Stimulated activated CD8-positive, alpha-beta memory T cell treated with anti-CD3 and anti-CD28 coated beads, Interleukin-15, amount 100 ng/mL, for 24 hours (primary cell): ENCODE measurements at places on chromosomes 3 and 15.

GRCh38 chr3:45994419-45995235 lies 997 bp downstream of the FYCO1 start:
- DNase-seq: no peak

DNA sequence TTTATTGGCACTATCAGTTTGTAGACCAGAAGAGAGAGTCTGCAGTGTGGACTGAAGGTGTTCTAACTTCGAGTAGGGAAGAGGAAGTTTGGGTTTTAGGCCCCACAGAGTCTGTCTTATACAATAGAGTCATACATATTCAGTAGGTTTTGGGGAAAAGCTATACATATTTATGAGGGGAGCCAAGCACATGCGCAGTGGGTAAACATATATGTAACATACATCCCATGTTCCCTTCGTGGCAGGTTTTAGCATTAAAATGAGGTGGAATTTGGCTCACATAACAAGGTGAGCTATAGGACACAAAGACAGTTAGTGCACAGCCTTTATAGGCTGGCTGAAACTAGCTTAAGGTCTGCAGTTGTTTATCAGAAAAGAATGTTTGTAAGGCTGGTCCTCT lies 4.9 kb downstream of the GALK2 start:
- DNase-seq: no peak

DNA sequence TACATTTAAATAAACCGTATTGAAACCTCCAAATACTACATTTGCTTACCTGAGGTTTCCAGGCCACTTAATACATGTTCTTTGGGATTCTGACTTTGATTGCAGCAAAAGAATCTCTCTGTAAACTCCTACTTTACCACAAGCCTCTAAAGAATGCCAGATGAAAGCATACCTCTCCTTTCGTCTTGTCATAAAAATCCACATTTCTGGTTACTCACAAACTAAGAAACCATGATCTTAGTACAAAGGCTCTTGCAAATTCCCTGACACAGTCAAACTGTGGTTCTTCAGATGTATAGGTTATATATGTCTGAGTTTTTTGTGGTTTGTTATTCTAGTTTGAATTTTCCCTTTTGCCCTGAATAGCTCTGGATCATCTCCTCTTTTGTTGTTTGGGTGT lies 188.4 kb downstream of the RAP2B start:
- no peak for DNase-seq

DNA sequence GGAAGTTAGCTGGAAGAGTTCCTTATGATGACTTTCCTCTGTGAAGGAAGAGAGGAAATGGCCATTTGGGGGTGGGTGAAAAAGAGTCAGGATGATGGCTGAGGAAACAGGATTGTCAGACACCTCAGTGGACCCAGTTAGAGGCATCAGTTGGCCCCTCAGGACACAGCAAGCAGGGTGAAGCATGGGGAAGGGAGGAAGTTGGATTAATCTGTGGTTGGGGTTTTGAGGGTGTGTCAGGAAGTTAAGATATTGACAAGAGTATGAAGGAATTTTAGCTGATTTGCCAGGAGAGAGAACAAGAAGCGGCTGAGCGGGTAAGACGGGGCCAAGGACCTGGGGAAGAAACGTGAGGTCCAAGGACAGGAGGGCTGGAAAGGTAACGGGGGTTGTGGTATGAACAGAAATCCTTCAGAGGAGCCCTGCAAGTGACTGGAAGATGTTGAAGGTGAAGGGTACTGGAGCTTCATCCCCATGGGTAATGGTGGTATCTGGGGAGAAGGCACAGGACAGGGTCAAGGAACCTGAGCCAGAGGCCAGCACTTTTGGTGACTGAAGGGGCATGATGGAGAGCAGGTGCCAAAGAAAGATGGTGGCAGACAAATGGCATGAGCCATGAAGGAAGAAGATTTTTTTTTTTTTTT lies 2.7 kb downstream of the UQCC5 start:
- no peak for DNase-seq

DNA sequence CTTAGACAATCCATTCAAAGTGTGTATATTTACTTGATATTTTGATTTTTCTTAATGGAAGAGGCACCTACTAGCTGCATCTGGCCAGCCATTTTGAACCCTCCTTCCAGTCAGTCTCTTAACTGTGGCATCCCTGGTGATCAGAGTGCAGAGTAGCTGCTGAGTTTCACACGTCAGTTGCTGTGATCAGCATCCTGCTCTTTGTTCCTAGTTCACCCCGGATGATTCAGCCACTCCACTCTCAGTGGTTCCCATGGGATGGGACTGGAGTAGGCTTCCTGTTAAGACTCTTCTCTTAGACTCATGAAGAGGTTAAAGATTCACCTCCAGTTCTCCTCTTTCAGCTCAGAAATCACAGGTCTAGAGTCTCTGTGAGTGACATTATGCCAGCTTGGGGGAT lies 75.8 kb downstream of the STXBP5L start:
- no peak for DNase-seq

DNA sequence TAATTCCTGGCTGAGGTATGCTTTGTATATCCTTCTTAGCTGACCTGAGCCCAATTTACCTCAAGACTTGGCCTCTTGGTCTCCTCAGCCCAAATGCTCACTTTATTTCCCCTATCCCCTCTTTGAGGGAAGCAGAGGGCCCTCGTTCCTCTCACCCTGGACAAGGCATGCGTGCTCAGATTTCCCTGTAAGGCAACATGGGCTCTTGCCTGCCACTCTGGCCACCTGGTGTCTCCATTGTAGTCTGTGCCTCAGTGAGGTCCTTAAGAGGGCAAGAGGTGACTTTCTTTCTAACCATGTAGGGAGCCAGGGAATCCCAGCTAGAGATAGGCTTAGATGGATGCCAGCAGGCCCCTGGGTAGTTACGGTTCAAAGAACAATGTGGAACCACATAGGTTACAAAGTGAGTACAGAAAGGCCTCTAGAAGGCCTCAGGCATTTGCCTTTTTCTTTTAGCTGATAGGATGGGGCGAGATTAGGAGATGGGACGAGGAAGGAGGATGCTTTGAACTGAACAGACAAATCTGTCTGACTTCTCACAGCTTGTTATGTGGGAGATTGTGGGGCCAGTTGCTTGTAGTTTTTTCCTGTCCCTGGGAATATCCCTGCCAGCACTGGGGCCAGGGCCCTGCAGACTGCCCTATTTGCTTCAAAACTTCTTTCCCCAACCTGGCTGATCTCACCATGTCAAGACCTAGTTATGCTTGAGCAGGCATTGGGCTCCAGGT lies 1.1 kb upstream of the INTS14 start:
- no peak for DNase-seq

GRCh38 chr3:35908366-35909232 lies 269.3 kb downstream of the ARPP21 start:
- DNase-seq: peak; percentile 7

DNA sequence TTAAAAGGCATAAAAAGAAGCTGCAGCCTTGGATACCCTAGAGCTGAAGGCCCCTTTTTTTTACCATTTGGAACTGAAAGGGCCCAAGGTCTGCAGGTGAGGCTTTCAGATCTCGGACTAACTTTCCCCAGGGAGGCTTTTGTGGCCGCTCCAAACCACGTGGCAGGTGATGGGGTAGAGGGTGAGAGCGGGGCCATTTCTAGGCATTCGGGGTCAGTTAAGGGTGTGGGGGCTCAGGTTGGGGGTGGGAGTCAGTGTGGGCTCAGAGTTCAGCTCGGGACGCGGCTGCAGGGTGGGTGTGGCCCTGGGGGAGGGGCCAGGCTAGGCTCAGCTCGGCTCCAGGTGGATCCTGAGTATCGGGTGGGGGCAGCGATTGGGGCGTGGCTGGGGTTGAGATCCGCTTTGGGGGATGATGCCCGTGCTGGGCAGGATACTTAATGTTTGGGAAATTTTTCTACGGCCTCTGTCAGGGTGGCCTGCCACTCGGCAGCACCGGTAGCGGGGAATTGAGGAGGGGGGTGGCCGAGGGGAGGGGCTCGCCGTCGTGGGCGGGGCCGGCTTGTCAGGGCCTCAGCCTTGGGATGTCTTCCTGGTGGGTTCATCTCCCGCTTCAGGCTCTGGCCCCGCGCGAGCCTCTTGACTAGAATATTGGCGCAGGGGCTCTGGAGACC lies 2.5 kb downstream of the KLF13 start:
- no peak for DNase-seq

DNA sequence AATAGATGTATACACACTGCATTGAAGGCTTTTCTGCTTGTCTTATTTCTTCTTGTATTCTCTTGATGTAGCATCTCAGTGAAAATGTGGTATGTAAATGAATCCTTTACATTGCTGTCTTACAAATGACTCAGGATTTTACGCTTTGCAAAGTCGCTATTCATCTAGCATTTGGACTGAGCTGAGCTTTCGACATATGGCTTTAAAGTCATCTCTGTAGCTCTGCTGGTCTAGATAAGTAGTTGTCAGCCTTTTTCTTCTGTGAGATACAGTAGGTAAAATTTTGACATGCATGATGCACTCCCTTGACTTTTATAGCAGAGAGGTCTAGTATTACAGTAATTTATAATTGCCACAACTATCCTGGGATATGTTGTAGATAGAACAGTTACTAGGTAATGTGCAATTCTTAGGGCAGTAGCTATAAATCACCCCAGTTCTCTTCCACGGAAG lies 16.8 kb downstream of the MEF2A start:
- no peak for DNase-seq

DNA sequence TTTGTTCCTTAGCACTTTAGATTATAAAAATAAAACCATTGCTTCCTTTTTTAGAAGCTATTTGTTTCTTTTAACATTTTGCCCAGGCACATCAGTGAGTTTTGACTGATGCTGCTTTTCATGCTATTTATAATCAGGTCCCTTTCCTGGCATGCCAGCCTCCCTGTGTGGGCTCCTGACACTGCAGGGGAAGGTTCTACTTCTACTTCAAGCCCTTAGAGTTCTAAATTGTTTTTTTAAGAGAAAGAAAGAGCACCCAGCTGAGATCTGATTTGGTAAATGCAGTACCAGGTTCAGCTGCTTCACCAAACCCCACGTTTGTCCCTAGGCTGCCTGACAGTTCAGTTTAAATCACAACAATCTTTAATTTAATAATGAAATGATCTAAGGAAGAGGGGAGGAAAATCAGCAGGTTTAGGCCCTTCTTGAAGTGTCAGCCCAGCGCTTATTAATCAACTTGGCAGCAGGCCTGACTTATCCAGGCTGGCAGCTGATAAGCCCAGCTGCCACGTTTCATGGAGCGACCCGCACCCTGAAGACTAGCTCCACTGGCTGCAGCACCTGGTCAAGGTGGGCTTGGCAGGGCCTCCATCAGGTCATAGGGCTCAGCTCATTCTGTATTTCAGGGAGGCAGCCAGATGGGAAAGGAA lies 29.0 kb downstream of the HGD start:
- no peak for DNase-seq
